Activated naive CD8-positive, alpha-beta T cell treated with anti-CD3 and anti-CD28 coated beads, Interleukin-2, amount 50 U/mL, for 16 hours (primary cell): ENCODE measurements at places on chromosomes 7 and 10.

DNA sequence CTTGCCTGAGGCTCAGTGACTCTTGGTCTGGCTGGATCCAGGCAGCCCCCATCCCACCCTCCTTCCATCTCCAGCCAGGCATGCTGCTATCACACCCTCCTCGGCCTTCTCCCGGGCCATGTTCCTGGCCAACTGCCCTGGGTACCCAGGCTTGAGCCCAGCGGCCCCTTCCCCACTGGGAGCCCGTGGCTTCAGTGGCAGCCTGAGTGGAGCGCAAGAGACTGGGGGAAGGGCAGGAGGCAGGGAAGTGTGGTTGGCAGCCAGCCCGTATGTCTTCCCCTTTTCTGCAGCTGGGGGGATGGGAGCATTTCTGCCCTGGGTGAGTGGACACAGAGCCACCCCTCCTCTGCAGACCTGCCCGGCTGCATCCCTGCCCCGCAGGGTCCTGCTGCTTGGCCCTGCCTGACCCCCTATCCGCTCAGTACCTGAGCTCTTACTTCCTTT is 148.5 kb downstream of the ARHGAP22 start:
- no peak for DNase-seq

DNA sequence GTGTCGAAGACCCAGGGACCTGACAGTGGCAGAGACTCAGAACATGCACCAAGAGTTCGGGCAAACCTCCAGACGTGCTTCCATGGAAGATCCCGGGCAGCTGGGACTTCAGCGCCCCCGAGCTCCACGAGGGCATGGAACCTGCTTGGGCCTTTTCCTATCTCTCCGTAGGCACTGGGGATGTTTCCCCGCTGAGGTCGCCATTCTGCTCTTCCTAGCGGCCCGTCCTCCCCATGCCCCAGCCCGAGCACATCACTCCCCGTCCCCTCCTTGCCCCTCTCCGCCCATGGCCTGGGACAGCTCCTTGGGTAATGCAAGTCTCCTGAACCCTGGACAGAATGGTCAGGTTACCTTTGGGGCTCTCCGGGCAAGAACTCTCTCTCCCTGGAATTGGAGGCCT is 32.3 kb upstream of the SHH start:
- no peak for DNase-seq

DNA sequence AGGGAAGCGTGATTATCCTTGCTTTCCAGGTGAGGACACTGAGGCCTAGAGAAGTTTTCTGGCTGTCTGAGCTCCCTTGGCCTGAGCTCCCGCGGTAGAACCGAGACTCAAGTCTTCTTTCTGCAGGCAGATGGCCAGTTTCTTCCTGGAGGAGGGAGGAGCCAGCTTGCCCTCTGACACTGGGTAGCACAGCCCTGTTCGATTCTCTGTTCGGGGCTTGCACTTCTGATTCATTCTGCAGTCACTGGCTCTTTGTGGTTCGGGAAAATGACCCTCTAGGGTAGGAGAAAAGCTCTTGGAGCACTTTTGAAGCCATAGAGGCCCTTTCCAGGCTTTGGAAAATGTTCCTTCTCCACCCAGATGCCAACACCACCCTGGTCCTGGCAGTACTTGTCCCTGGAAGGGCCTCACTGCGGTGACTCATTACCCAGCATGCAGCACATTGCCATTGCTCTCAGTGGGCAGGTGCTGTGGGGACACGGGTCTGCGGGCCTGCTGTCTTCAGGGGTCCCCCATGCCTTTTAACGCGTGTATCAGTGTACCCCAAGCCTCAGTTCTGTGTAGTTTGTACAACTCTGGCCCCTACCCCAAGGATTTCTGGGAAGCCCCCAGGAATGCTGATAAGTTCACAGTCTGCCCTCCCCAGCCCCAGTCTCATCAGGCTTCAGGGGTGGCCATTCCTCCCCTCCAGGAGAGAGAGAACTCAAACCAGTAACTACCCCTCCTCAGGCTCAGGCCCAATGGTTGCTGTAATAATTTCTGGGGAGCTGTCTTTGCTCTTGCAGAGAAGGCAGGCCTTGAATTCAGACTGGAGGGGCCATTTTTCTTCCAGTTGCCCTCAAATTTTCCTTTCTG is 11.9 kb downstream of the CHST3 start:
- DNase-seq: no peak

GRCh38 chr7:8063706-8064297 is 95.2 kb downstream of the GLCCI1 start:
- DNase-seq: no peak

DNA sequence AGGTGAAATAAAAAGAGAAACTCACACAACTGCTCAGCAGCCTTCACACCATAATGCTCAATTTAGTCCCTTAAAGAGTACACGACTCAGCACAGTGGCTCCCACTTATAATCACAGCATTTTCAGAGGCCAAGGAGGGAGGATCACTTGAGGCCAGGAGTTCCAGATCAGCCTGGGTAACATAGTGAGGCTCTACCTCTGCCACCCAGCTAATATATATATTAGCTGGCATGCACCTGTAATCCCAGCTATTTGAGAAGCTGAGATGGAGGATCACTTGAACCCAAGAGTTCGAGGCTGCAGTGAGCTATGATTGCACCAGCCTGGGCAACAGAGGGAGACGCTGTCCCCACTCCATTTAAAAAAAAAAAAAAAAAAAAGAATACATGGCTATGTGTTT is 2.2 kb downstream of the ITIH2 start:
- DNase-seq: no peak
